Keratinocyte (primary cell): ENCODE measurements at places on chromosomes 7 and 10. TPM values are rescaled to one million over a fixed set of nuclear protein-coding genes. Genes with fewer than 3 reads are reported as not detected.

Gene MRPL32
- polyA plus RNA-seq = 55.7 to 86.1 TPM (median 81.1 TPM) in 3 replicates

Gene MCM10
- 0.75 to 6.4 TPM (median 6.2 TPM) in 3 replicates for polyA plus RNA-seq

Gene MKLN1
- 28.3 to 43.8 TPM (median 36.1 TPM) in 3 replicates for polyA plus RNA-seq

Gene MSS51
- 0.39 to 1.3 TPM (median 1.3 TPM) in 3 replicates for polyA plus RNA-seq

Gene CFAP46
- 0.55 to 1.00 TPM (median 0.94 TPM) in 3 replicates for polyA plus RNA-seq

Gene LIPF
- polyA plus RNA-seq = not detected in 3 replicates

Gene DYNC1I1
- 0.10 to 0.46 TPM (median 0.43 TPM) in 3 replicates for polyA plus RNA-seq

Gene OGDHL
- polyA plus RNA-seq = 0.06 to 0.31 TPM (median 0.09 TPM) in 3 replicates

Gene SOSTDC1
- 0.31 to 0.63 TPM (median 0.32 TPM) in 3 replicates for polyA plus RNA-seq

Gene ABCB4
- polyA plus RNA-seq = not detected in 3 replicates

DNA sequence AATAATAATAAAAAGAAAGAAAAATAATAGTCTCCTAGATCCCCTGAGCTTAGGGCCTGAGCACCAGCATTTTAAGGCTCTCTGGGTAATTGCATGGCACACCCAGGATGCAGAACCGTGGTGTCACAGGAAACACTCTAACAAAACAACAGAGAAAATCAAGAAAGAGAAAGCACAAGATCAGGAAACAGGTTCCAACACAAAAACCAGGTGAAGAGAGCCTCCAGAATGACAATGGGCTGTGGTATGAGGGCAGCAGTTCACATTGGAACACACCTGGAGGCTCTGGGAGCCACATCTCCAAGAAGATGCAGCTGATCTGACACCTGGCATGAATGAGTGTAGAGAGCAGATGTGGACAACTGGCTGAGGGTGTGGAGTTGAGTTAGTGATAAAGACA is 7.1 kb downstream of the MMRN2 start:
- H3K36me3 ChIP-seq = no peaks in the 10 kb centered on the region
- DNase-seq = no peak
- H3K4me3 ChIP-seq = no peak overlapping the region
- H3K27ac ChIP-seq = no peak overlapping the region
- no peaks in the 10 kb centered on the region for H3K4me1 ChIP-seq
- no peaks in the 10 kb centered on the region for H3K27me3 ChIP-seq

DNA sequence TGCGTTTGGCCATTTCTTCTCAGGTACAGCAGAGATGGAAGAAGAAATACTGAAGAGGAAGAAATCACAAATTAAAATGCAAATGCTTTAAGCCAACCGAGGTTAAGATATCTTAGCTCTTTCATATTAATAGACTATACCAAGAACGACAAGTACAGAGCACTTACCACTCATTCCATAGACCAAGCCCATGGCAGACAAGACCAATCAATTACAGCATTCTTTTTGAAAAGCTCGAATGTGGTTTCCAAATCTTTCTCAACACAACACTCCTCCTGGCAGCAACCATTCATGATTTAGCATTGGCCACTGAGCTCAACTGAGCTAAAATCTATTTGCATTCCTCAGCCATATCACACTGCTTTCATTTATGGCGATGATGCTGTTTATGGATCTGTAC is 2.7 kb downstream of the ASAH2 start:
- no peaks in the 10 kb centered on the region for H3K36me3 ChIP-seq
- H3K27ac ChIP-seq = no peak overlapping the region
- no peaks in the 10 kb centered on the region for H3K4me1 ChIP-seq

DNA sequence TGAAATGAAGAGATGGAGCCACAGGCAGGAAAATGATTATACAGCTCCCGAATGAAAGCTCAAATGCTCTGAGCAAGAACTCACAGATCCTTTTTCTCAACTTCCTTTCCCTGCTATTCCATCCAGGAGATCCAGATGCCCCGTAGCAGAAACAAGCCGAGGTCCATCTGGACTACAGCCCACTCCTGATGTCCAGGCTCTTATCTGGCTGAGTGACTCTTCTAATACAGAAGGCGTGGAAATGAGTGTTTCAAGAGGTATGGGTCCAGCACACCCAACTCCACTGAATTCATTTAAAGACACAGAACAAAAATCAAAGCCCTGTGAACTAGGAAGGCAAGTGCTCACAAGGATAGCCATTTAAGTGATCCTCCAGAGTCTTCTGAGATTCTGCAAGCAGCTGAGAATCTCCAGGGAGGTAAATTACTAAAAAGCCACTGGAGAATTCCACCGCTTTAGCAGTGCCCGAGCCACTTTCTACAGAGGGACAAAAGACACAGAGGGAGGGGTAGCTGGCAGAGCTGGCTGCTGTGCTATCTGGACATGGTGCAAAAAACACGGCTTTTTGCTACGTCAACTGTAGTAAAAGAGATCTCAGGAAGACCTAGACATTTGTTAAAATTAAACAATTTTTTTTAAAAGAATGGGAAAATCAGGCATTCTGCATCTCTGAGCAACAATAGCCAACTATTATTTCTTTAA is 24.5 kb downstream of the FAM171A1 start:
- peaks cover 6% of the 10 kb centered on the region for H3K4me1 ChIP-seq
- no peaks in the 10 kb centered on the region for H3K36me3 ChIP-seq
- H3K27ac ChIP-seq = no peak overlapping the region

DNA sequence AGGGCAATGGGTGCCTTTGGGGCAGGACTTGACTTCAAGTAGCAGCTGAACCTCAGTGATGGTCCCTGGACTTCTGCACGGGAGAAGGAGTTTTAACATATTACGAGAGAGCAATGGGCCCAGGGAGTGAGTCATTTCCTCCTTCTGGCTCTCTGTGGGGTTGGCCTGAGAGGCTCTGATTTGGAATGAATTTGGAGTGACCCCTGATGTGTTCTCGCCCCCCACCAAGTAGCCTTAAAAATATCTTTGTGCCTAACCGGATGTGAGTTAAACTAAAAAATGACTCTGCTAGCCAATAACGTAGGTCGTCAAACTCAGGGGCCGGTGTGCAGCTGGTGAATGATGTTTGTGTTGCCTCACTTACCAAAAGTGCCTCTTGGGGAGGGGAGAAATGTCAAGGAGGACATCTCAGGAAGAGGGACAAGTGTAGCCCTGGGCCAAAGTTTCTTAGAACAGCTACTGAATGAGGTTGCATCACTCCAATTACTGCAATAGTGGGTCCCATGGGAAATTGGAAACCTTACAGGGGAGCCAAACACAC is 656.6 kb downstream of the INHBA start:
- peaks cover 9% of the 10 kb centered on the region for H3K4me1 ChIP-seq
- H3K27ac ChIP-seq = no peak overlapping the region
- H3K4me3 ChIP-seq = no peak overlapping the region
- DNase-seq = no peak
- H3K27me3 ChIP-seq = no peaks in the 10 kb centered on the region

- no peaks in the 10 kb centered on the region for H3K27me3 ChIP-seq
- no peak for DNase-seq
- H3K4me3 ChIP-seq = no peak overlapping the region
- H3K27ac ChIP-seq = no peak overlapping the region
Measured at GRCh38 chr7:97126483-97127171, 9.1 kb downstream of the SDHAF3 start.

GRCh38 chr10:26494018-26494417 is 55.9 kb downstream of the APBB1IP start:
- no peaks in the 10 kb centered on the region for H3K27me3 ChIP-seq
- H3K4me1 ChIP-seq = no peaks in the 10 kb centered on the region
- no peak overlapping the region for H3K27ac ChIP-seq
- no peak for DNase-seq
- no peaks in the 10 kb centered on the region for H3K36me3 ChIP-seq

GRCh38 chr7:105462765-105463420 is 59.2 kb downstream of the PUS7 start:
- DNase-seq = no peak
- no peaks in the 10 kb centered on the region for H3K4me1 ChIP-seq
- peaks cover 11% of the 10 kb centered on the region for H3K36me3 ChIP-seq
- no peak overlapping the region for H3K4me3 ChIP-seq
- no peaks in the 10 kb centered on the region for H3K27me3 ChIP-seq

DNA sequence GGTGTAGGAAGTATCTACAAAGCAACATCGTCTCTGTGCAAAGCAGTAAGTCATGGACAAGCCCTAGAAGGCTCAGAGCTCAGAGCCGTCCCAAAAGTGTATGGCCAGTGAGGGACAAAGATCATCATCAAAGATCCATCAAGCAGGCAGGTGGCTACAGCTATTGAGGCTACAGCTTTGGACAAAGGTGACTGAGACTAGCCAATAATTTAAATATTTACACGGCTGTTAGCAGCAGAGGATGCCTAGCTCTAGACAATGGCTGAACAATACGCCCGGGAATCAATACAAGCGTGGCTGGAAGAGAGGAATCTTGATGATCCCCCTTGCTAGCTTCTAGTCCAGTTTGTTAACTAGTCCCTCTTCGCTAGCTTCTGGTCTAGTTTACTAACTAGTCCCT is 17.9 kb downstream of the NMT2 start:
- no peak overlapping the region for H3K4me3 ChIP-seq
- no peak for DNase-seq
- no peaks in the 10 kb centered on the region for H3K36me3 ChIP-seq
- no peak overlapping the region for H3K27ac ChIP-seq

GRCh38 chr7:121529003-121529402 is 132.9 kb upstream of the FAM3C start:
- H3K36me3 ChIP-seq = no peaks in the 10 kb centered on the region
- DNase-seq = no peak
- H3K27ac ChIP-seq = no peak overlapping the region
- H3K27me3 ChIP-seq = no peaks in the 10 kb centered on the region
- H3K4me1 ChIP-seq = peaks cover 18% of the 10 kb centered on the region

DNA sequence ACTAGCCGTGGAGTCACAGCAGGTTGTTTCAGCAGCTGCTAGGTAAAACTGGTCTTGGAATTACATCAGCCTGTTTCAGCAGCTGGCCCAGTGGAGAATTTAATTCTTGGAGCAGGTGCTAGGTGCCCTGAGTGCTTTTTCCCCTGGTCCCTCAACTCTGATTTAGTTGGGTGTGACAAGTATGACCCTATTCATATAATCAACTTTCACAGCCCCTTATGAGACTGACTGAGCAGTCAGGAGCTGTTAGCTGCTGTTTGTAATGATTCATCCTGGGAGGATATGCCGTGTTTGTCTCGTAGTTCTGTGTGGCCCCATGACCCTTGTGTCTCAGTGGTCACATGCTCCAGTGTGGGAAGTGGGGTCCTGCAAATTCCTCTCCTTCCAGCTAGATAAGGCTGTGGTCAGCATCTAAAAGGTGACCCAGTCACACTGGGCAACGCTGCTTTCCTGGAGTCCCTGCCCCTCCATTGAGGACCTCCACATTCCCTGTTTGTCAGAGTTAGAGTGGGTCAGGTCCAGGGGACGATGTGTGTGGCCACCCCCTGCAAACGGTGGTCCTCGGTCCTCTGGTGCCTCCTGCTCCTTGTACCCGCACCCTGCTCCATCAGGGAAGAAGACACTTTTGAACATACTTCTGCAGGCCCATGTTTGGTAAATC is 28.3 kb downstream of the TBATA start:
- H3K36me3 ChIP-seq = no peaks in the 10 kb centered on the region
- peaks cover 23% of the 10 kb centered on the region for H3K27me3 ChIP-seq
- no peak overlapping the region for H3K4me3 ChIP-seq
- H3K4me1 ChIP-seq = peaks cover 4% of the 10 kb centered on the region
- DNase-seq = no peak

GRCh38 chr7:115782696-115783490 is 247.7 kb downstream of the TFEC start:
- H3K36me3 ChIP-seq = no peaks in the 10 kb centered on the region
- H3K4me1 ChIP-seq = no peaks in the 10 kb centered on the region
- DNase-seq = no peak
- no peaks in the 10 kb centered on the region for H3K27me3 ChIP-seq

GRCh38 chr7:102319671-102320070 is 33.0 kb downstream of the SH2B2 start:
- DNase-seq = no peak
- H3K27ac ChIP-seq = no peak overlapping the region
- H3K4me3 ChIP-seq = no peak overlapping the region
- peaks cover 15% of the 10 kb centered on the region for H3K27me3 ChIP-seq
- H3K36me3 ChIP-seq = no peaks in the 10 kb centered on the region
- peaks cover 6% of the 10 kb centered on the region for H3K4me1 ChIP-seq

- no peak for DNase-seq
- H3K4me1 ChIP-seq = peaks cover 27% of the 10 kb centered on the region
- no peaks in the 10 kb centered on the region for H3K27me3 ChIP-seq
- H3K36me3 ChIP-seq = no peaks in the 10 kb centered on the region
- no peak overlapping the region for H3K4me3 ChIP-seq
Measured at GRCh38 chr7:47596502-47597202, 14.7 kb upstream of the TNS3 start.

DNA sequence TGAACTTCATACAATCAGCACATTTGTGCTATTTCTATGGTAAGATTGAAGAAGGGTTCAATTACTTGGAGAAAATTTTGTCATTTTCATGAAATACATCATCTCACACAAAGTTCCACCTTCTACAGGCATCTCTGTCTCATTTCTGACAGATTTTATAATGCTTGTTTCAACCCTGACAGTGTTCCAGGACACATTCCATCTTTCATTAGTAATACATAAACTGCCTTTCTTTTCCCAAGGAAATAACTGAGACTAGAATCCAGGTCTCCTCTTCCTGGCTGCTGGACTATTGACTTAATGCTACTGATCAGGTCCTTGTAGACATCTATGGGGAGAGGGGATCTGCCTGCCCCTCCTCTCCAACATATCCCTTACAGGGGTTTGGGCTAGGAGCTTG is 70.1 kb upstream of the PLPP4 start:
- DNase-seq = no peak
- no peaks in the 10 kb centered on the region for H3K4me1 ChIP-seq
- no peaks in the 10 kb centered on the region for H3K36me3 ChIP-seq
- no peak overlapping the region for H3K27ac ChIP-seq
- peaks cover 7% of the 10 kb centered on the region for H3K27me3 ChIP-seq

DNA sequence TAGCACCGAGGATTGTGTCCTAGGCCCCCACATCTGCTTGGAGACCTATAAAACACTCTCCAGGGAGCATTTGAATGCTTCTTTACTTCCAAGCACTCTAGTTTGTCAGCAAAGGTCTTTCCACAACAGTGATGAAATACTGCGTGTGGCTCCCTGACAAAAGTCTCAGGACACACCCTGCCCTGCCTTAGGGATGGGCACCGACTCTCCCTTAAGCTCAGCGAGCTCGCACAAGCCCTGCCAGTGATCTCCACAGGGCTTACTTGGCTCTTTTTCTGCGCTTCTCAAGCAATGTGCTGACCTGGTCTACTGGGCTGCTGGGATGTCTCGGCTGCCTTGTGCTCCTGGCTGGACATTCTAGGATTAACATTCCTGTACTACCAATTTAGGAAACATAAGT is 84.3 kb upstream of the MPP7 start:
- H3K27ac ChIP-seq = no peak overlapping the region
- no peak for DNase-seq
- no peaks in the 10 kb centered on the region for H3K36me3 ChIP-seq
- no peak overlapping the region for H3K4me3 ChIP-seq
- peaks cover 8% of the 10 kb centered on the region for H3K4me1 ChIP-seq
- no peaks in the 10 kb centered on the region for H3K27me3 ChIP-seq
